Bone marrow (tissue), 2 donors: ENCODE measurements at places on chromosomes 2 and 18.

DNA sequence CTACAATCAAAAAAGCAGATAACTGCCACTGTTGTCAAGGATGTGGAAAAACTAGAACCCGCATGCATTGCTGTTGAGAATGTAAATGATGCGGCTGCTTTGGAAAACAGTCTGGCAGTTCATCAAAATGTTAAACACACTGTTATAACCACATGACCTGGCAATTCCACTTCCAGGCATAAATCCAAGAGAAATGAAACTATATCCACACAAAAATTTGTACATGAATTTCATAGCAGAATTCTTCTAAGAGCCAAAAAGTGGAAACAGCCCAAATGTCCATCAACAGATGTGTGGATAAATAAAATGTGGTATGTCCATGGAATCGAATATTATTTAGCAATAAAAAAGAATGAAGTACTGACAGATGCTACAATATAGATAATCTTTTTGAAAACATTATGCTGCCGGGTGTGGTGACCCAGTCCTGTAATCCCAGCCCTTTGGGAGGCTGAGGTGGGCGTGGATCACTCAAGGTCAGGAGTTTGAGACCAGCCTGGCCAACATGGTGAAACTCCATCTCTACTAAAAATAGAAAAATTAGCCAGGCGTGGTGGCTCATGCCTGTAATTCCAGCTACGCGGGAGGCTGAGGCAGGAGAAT, 32.0 kb downstream of the ERCC3 start:
- no peak for DNase-seq

GRCh38 chr18:76821875-76822505, 367 bp upstream of the ZNF236 start:
- peak; percentile 62 for DNase-seq

- DNase-seq, result no peak
Measured at GRCh38 chr2:188414869-188415753, 123.4 kb downstream of the GULP1 start.

GRCh38 chr2:144456680-144457079, 63.2 kb downstream of the ZEB2 start:
- DNase-seq, result peak; percentile 48

DNA sequence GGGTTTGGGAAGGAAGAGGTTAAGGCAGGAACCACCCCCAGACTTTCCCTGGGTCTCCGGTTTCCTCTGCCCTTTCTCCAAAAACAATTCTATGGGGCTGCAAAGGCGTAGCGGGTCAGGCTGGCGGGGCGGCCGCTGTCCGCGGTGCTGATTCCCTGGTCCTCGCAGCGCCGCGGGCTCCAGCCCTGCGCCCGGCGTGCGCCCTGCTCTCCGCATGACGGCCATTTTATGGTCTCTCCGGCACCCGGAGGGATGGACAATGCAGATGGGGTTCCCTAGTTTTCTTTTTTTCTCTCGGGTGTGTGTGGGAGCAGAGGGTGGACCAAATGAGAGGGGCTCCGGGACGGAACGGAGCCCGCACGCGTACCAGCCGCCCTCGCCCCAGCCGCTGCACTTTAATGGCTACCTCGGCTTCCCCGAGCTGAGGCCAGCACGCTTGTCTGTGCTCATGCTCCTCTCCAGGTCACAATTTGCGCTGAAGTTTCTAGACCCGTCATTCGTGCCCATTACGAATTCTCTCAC, 1.6 kb downstream of the ST8SIA3 start:
- no peak for DNase-seq
